ENCODE measurements at places on chromosomes 12 and 14.

GRCh38 chr12:3141339-3142321 is 64.5 kb downstream of the TSPAN9 start:
- DNase-seq = no peak

GRCh38 chr14:51653079-51653774 is 1.5 kb downstream of the FRMD6 start:
- no peak for DNase-seq

GRCh38 chr14:57749267-57749666 is 116.6 kb downstream of the SLC35F4 start:
- no peak for DNase-seq

DNA sequence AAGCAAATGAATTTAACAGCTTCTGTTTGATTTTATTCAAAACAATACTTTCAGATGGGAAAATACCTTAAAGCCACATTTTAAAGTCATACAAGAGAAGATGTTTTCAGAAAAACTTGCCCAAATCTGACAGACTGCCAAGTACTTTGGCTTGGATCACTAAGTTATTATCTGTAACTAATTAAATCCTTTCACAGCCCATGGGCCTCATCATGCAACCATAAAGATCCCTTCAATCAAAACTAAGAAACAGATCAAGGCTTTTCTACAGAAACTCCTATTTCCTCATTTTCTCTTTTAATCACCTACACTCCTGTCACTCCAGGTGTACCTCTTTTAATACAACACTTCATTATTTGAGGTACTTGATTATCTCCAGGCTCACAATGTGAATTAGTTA is 28.1 kb downstream of the BLTP3B start:
- no peak for DNase-seq

GRCh38 chr12:121427556-121428050 is 27.7 kb downstream of the RNF34 start:
- no peak for DNase-seq

DNA sequence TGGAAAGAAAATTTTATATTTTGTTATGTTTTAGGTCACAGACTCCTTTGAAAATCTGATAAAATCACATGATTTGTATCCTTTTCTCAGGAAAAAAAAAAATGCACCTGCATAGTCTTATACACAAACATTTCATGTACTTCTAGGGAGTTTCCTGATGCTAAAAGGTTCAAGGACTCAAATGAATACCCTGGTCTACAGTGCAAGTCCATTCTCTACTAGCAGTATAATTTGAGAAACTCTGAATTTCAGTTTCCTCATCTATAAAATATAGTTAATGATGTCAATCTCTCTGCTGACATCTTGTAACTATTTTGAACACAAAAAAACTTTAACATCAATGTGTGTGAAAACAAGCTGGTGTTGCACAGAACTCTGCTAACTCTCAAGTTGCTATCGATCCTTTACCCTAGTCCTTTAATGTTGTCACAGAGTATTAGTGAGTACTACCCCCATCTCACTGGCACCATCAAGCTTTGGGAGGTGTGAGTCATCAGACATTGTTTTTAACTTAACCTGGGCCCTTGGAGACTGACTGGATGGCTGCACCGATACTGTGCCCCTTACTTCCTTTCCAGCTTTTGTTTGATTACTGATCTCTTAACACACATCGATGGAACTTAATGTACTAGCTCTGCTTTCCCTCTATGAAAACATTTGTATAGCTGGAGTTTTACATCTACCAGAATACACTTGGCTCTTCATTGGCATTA is 251.9 kb upstream of the SOX5 start:
- DNase-seq = no peak

- DNase-seq = no peak
These were observed 123.6 kb downstream of the SCN8A start for GRCh38 chr12:51714666-51715065.

- no peak for DNase-seq
These were observed 299.4 kb downstream of the SLC16A7 start for GRCh38 chr12:59895166-59895775.

DNA sequence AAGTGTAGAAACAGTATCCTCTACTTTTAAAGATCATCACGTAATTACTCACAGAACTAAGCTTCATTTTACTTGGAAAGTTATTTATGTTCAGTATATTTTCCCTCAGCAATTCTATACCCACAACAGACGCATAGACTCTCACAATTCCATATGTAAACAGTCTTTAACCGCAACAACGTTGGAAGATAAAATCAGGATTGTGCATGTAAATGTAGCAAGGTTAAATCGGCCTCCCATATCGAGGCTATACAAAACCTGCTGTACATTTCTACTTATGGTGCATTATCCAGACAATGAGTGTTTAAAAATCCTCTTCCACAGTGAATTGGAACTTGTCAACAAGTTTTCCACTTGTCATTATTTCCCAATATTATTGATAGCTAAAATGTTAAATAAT is 581.1 kb downstream of the SLC16A7 start:
- DNase-seq = no peak

GRCh38 chr12:32437095-32437515 is 37.7 kb downstream of the FGD4 start:
- DNase-seq = no peak

DNA sequence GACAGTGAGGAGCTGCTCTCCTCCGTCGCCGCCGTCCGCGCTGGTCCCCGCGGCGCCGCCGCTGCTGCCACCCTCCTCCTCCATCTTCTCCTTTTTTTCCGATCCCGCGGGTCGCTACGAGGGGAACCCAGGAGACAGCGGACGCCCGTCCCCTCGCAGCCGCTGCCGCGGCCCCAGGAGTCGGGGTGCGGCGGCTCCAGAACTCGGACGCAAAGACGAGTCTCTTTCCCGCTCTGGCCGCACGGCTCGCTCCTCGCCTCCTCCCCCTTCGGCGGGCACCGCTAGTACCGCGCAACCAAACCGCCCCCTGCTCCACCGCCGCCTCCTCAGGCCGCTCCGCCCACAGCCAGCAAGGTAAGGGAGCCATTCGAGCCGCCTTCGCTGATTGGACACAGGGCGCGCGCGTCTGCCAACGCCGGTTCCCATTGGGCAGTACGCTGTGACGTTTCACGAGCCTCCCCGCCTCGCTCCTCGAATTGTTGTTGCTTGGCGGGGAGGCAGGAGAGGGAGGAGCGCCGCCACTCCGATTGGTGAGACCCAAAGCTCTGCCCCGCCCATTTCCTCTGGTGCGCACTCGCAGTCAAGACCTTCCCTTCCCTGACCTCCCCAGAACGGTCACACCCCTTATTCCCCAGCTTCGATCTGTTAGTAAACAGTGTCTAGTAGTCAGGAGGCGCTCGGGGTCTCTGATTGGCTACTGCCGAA is at the start of gene RPS6KA5:
Gene RPS6KA5 (minus strand): TSS at position 291 of the 705 bp plus-strand sequence. CDS start 207 bp downstream, at position 84.
- DNase-seq = peak; percentile 99

DNA sequence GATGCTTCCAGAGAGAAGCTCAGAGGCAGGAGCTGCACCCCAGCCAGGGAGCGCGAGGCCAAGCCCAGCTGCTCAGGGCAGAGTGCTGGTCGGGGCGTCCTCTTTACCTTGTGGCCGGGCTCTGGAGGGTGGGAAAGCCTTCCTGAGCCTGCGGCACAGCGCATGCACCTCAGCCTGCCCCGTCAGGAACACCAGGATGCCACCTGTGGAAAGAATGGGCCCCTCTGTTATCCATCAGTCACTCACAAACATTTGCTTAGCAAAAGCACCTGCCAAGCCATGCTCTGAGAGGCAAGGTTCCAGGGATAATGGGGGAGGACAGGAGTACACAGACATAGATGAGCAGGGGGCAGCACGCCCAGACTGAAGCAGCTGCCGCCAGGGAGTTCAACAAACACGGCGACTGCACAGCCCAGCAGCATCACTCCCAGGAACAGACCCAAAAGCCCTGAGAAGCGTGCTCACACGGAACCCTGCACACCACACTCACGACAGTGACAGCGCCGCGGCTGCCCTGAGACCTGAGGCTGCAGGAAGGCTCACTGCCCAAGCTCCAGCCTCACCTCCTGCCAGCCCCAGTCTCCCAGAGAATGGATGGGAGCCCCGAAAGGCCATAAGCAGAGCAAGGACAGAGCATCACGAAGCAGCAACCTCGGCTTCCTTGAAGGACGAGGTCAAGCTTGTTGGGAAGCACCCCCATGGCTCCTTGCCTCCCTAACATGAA is 21.8 kb downstream of the DHX37 start:
- no peak for DNase-seq

All from memory B cell (primary cell).